ENCODE measurements at places on chromosomes 5 and 9.

GRCh38 chr9:111804636-111805035 is 9.9 kb upstream of the SHOC1 start:
- no peak for DNase-seq

- no peak for DNase-seq
These were observed 27.8 kb upstream of the GDNF start for GRCh38 chr5:37867654-37868053.

DNA sequence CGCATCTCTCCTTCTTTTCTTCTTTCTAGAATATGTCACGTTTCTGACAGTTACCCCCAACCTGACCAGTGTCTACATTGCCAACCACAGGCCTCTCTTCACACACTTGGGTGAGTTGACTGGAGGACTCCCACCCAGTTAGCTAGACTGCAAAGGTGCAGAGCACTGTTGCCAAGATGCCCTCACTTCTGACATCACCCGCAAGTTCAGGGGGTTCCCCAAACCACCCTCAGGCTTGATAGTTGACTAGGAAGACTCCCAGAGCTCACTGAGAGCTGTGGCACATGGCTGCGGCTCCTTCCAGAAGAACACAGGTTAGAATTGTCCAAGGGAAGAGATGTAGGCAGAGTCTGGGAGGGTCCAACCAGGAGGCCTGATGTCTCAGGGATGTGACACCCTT is 17.2 kb downstream of the ADAMTS13 start:
- DNase-seq: no peak

DNA sequence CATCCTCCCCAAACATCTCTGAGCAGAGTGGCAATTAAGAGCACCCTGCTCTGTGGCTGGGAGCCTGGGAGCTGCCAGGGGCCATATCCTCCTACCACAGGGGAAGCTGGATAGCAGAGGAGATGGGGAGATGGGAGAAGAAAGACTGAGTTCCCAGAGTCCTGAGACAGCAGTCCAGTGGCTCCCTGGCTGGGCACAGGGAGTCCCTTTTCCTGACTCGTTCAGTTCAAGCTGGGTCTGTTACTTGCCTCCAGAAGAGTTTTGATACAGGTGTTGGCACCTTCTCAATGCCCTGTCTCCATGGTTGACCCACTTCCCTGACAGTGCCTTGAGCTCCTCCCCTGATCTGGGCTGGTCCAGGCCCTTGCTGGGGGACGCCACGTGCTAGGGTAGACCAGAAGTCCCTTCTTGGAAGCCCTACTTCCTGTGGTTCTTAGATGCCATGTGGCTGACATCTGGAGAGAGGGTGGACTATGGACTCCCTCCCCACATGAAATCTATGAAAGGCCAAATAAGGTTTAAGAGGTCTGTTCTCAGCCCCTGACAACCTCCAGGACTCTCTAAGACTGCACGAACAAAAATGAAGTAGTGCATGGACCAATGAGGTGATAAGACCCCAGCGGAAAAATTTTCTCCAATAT is 166.2 kb downstream of the AUH start:
- DNase-seq: no peak

GRCh38 chr5:118561235-118561634 is 427.1 kb downstream of the DTWD2 start:
- no peak for DNase-seq

Data from stimulated activated CD8-positive, alpha-beta memory T cell treated with anti-CD3 and anti-CD28 coated beads, Interleukin-7, amount 100 ng/mL, for 4 hours (primary cell).